ENCODE measurements at places on chromosomes 2 and 18.

GRCh38 chr2:27823135-27823534 lies 51.6 kb downstream of the MRPL33 start:
- no peak for DNase-seq

DNA sequence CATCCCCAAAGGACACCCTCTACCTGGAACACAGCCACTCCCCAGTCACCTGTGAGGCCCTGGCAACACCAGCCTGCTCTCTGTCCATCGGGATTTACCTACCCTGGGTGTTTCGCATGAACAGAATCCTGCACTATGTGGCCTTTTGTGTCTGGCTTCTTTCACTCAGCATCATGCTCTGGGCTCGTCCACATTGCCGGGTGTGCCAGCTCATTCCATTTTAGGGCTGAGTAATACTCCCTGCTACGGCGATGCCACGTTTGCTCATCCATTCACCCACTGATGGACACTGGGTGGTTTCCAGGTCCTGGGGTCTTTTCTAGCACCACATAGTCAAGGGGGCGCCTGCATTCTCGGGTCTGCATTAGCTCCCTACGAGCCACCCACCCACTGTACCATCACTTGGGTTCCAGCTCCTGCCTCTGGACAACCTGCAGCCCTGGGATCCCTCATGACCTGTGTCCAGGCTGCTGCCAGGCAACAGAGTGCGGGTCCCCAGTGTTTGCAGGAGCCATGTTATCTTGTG lies 22.0 kb downstream of the KCNF1 start:
- no peak for DNase-seq

DNA sequence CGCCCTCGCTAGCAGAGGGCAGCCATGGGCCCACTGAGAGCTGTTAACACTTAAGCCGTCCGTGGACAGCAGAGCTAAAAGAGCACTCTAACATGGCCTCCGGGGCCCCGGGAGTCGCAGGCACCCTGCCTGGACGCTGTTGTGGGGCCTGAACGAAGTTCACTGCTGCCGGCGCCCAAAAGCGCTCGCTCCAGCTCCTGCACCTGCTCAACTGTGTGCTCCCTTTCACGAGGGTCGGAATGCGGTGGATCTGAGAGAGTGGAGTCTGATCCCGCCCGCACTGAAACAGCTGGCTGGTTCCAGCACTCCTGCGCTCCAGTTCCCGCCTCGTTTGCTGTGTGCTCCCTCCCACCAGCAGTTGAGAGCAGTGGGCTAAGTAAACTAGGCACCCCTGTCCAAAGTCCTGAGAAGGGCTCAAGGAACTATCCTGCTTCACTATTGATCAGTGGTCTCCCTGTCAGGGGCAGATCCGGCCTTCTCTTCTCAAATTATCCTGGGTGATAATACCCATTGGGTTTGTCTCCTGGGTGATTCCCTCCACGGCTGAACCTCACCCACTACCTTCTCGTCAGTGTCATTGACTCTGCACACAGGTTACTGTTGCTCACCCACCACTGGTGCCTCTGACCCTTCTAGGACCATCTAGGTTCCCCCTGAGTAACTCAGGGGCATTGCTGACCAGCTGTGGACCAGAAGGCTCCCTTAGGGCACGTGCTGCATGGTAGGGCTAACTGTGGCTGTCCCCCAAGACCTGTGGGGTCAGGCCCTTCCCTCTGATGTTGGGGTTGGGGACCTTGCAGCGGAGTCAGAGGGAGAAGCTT lies 23.5 kb downstream of the B3GNT7 start:
- DNase-seq, result no peak

DNA sequence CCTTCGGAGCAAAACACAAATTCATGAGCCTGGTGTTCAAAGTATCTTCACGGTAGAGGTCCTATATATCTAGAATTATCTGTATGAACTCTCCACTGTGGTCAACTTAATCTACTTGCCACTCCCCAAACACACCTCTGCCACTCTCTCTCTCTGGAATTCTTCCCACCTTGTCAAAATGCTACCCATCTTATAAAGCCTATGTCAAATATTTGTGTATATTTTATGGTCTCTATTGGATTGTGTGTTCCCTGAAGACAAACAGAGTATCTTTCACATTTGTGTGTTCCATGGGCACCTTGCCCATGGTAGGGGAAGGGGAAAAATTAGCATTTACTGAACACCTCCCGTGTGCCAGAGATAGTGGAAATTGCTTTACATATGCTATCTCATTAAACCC lies 83.2 kb upstream of the ATL2 start:
- DNase-seq, result no peak

- no peak for DNase-seq
These were observed 186.7 kb upstream of the ETAA1 start for GRCh38 chr2:67210430-67210829.

DNA sequence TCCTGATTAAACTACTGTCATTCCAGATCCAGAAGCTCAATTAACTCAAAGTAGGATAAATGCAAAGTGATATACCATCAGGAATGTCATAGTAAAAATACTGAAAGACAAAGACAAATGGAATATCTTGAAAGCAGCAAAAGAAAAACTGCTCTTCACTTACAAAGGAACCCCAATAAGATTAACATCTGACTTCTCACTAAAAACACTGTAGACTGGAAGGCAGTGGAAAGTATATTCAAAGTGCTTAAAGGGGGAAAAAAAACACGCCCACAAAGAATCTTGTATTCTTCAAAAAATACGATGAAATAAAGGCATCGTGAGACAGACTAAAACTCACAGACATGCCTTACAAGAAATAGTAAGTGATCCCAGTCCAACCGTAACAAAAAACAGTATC lies 195.7 kb downstream of the DOK6 start:
- no peak for DNase-seq

GRCh38 chr2:192983173-192983572 lies 788.4 kb upstream of the TMEFF2 start:
- DNase-seq, result no peak
